Daoy (cell line): ENCODE measurements at places on chromosomes 6 and 20. TPM values are rescaled to one million over a fixed set of nuclear protein-coding genes. Genes with fewer than 3 reads are reported as not detected.

DNA sequence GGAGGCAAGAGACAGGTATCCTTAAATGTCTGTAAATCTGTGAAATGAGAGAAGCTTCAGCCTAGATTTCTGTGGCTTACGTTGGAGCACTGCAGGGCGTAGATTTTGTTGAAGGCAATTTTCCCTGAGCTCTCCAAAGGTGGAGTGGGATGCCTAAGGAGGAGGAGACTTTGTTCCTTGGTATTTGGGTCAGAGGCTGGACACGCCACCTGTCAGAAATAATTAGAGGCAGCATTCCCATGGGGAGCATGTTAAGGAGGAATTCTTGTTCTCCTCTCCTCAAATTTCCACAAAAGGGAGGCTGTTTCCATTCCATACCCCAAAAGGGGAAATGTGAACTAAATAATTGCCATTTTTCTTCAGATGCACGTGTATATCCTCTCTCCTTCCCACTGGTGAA is 11.1 kb upstream of the SCGN start:
- DNase-seq = no peak

The RPL7L1 gene
- 285 and 307 TPM in 2 replicates for total RNA-seq

DNA sequence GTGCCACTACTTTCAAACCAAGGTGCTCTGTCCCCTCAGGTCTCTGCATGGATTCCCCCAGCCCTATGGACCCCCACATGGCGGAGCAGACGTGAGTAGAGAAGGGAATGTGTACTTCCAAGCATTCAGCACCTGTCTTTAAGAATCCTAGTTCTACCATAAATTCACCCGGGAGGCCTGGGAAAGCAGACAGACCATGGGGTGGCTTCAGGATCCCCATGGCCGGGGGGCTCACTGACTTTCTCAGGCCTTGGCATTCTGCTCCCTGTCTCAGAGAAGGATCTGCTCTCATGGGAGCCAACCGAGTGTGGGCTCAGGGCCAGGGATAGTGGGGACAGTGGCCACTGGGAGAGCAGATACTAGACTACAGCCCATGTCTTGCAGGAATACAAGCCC is 2.3 kb downstream of the CDC25B start:
- DNase-seq = no peak

The LY6G6C gene
- total RNA-seq = not detected in 2 replicates
